ENCODE measurements at places on chromosomes 16 and 17. TPM values are rescaled to one million over a fixed set of nuclear protein-coding genes. Genes with fewer than 3 reads are reported as not detected.

- no peak for DNase-seq
Measured at GRCh38 chr17:27430882-27431491, 25.3 kb upstream of the KSR1 start.

GRCh38 chr17:18084256-18084655 lies 3.5 kb upstream of the DRG2 start:
- no peak for DNase-seq

GRCh38 chr16:83586036-83586435 lies 221.7 kb upstream of the HSBP1 start:
- DNase-seq, result no peak

- DNase-seq, result no peak
Measured at GRCh38 chr16:50954469-50954868, 196.6 kb downstream of the SALL1 start.

DNA sequence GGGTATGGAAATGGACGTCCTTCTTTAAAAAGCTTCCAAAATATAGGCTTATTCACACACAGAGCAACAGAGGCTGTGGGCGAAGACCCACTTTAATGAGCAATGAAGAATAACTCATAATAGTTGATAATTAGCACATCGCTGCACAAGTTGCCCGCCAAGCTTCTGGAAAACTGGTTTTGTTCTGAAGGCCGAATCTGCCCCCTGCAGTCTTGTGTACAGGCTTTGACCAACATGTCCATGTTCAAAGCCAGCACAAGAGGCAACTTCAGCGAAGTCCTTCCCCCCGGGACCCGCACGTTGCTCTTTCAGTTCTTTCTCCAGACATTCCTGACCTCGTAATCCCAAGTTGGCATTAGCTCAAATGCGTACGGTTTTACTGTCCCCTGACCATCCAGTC lies 73.3 kb downstream of the IRX5 start:
- no peak for DNase-seq

DNA sequence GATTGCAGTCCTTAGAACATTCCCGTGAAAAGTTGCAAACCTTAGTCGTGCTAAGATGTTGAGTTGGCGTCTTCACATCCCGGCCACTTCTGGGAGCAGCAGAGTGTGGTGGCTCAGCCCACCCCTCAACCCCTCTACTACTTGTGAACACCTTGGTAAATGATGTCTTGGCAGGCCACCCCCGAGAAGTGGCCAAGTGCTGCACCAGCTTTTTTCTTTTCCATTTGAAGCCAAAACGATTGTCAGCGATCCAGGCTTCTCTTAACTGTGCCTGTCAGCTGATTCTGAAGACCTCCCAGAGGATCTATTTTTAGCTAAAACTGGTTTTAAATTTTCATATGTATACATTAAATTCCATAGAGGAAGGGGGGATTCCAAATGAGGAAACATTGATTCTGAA lies 247.5 kb downstream of the CDH13 start:
- DNase-seq, result no peak

DNA sequence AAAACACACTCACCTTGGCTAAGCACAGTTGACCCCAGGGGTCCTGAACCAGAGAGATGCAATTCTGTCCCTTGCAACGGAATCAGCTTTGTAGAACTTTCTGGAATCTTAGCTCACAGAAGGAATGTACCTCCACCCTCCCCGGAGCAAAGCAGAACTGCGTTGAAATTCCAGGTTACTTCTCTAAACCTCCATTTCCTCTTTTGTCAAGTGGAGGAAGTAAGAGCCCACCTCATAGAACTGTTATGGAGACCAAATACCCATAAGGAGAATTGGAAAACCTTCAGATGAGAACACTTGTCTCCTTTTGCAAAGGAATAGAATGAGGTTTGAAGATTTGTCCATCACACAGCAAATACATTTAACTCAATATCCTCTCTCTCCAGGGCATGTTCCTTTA lies 86.6 kb upstream of the RBBP6 start:
- DNase-seq, result no peak

- no peak for DNase-seq
Measured at GRCh38 chr16:50692999-50693781, at the start of gene NOD2. NOD2 (plus strand) TSS chr16:50693606; CDS start chr16:50699496, 5,890 bp downstream.

DNA sequence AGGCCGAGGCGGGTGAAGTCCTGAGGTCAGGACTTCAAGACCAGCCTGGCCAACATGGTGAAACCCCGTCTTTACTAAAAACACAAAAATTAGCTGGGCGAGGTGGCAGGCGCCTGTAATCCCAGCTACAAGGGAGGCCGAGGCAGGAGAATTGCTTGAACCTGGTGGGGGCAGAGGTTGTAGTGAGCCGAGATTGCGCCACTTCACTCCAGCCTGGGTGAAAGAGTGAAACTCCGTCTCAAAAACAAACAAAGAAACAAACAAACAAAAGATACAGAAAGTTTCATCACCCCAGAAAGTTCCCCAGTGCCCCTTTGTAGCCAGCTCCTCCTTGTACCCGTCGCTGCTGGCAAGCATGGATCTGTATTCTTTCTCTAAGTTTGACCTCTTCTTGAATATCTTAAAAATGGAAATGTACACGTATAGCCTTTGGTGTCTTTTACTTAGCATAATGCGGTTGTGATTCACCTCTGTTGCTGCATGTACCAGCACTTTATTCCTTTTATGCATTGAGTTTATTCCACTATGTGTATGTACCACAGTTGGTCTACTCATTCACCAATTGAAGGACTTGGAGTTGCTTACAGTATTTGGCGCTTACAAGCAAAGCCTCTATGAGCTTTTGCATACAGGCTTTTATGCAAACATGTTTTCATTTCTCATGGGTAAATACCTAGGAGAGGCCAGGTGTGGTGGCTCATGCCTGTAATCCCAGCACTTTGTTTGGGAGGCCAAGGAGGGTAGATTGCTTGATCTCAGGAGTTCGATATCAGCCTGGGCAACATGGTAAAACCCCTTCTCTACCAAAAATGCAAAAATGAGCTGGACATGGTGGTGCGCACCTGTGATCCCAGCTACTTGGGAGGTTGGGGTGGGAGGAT lies 87.5 kb upstream of the CLEC18A start:
- DNase-seq, result no peak

TEX14 gene
- not detected for total RNA-seq

PPL gene
- total RNA-seq, result 32.3 TPM

OR1D5 gene
- not detected for total RNA-seq

AATK gene
- 1.4 TPM for total RNA-seq

MYH1 gene
- total RNA-seq, result not detected
